ENCODE measurements at places on chromosomes 6 and 20.
A peak's percentile ranks its signal among the peaks of the same experiment; 100 is the strongest.

DNA sequence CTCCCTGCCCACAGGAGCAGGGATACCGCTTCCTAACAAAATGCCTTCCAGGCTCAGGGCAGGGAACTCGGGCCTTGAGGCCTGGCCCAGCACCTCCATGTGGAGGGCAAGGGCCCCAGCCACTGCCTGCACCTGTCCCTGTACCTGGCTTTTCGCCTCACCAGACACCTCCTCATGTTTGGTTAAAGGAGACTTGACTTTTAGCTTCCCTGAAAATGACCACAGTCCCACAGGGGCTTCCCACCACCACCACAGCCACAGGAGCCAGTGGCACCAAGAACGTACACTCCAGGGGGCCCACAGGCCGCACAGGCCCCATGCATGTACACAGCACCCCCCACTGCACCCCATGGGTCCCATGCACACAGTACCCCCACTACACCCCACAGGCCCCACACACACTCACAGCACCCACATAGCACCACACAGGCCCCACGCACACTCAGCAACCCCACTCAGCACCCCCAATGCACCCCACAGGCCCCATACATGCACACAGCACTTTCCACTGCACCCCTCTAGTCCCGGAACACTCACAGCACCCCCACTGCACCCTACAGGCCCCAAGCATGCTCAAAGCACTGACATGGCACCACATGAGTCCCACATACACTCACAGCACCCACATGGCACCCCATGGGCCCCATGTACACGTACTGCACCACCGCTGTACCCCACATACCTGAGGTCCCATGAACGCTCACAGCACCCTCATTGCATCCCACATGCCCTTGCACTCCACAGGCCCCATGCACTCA lies 86.5 kb downstream of the GINS1 start:
- DNase-seq = no peak

- DNase-seq = no peak
Measured at GRCh38 chr6:32659856-32660595, 6.4 kb downstream of the HLA-DQB1 start.

DNA sequence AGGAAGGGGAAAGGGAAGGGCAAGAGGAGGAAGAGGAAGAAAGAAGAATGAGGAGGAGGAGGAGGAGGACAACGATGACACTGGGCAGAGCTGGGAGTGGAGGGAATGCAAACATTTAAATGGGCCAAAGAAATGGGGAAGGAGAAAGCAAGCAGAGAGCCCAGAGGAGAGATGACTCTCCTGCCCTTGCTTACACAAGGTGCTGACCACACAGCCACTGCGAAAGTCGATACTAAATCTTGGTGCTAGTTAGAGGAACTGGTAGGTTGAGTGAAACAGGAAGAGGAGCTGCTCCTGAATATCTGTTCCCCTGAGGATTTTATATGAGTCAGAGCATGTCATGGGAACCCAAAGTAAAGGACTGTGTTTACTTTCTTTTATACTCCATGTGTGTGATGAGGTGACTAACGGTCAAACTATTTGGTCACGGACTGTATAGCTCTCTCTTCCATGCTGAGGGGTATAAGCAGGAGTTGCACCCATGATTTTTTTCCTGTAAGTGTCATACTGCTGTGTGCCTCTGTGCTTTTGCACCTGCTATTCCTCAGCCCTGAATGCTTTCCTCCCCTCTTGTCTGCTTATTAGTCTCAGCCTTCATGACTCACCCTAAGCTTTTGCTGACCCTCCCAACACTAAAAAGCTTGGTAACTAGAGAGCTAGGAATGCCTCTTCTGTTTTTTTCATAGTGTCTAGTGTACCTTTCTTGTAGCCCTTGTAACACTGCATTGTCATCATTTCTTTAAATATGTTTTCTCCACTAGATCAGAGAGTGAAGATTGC lies 9.5 kb upstream of the PAQR8 start:
- no peak for DNase-seq

- DNase-seq = no peak
Measured at GRCh38 chr6:136751522-136751956, 40.7 kb downstream of the MAP3K5 start.

DNA sequence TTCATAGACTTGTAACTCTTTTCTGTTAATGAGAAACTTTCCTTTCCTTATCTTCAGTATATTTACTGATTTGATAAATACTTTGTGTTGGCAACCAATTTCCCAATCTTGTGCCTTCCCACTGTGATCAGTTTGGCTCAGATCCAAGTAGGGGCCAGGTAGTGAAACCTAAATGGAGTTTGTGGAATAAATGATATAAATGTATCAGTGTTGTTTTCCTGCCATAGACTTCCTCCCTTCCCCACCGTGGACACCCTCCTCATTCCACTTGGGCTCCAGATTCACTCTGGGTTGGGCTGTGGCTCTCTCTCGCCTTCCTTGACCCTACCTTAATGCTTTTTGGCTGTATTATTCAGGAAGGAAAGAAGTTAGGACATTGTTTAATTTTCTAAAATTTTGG lies 1.3 kb downstream of the ZKSCAN3 start:
- no peak for DNase-seq

- no peak for DNase-seq
Measured at GRCh38 chr20:44324343-44324742, 12.5 kb upstream of the R3HDML start.

- no peak for DNase-seq
Measured at GRCh38 chr6:170236131-170236836, 54.6 kb downstream of the DLL1 start.

- no peak for DNase-seq
Measured at GRCh38 chr20:10671221-10671918, 2.4 kb downstream of the JAG1 start.

DNA sequence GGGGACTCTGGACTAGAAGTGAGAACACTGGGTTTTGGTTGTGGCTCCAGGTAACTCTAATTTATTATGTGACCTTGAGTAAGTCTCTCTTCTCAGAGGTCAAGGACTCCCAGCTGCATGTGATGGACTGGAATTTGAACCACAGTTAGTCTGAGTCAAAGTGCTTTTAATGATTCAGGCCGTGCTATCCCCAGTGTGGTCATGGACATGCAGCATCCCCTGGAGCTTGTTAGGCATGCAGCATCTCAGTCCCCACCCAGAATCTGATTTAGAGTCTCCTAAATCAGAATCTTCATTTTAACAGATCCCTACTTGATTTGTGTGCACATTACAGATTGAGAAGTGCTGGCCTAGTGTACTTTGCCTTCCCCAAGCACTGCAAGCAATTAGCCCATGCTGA lies 74.2 kb downstream of the TOX2 start:
- DNase-seq = no peak

DNA sequence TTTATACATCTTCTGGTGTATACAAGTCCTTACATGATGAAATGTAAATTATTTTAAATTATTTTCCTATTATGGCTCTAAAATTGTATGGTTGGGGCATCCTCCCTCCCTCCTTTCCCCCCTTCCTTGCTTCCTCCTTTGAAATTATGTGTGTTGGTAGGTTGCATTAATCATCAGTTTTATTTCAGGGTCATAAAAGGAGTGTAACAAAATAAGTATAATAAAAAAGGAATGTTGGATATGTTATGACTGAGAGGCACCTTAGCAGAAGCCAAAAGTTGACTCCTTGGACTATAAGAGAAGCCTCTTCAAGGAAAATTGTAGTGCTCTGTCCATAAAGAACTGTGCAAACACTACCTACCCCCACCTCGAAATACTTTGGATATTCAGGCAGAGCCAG lies 46.6 kb upstream of the PTPRK start:
- no peak for DNase-seq

GRCh38 chr20:63119121-63119962 lies 96.6 kb downstream of the YTHDF1 start:
- no peak for DNase-seq

- DNase-seq = no peak
Measured at GRCh38 chr6:35330541-35331119, 11.7 kb upstream of the PPARD start.

DNA sequence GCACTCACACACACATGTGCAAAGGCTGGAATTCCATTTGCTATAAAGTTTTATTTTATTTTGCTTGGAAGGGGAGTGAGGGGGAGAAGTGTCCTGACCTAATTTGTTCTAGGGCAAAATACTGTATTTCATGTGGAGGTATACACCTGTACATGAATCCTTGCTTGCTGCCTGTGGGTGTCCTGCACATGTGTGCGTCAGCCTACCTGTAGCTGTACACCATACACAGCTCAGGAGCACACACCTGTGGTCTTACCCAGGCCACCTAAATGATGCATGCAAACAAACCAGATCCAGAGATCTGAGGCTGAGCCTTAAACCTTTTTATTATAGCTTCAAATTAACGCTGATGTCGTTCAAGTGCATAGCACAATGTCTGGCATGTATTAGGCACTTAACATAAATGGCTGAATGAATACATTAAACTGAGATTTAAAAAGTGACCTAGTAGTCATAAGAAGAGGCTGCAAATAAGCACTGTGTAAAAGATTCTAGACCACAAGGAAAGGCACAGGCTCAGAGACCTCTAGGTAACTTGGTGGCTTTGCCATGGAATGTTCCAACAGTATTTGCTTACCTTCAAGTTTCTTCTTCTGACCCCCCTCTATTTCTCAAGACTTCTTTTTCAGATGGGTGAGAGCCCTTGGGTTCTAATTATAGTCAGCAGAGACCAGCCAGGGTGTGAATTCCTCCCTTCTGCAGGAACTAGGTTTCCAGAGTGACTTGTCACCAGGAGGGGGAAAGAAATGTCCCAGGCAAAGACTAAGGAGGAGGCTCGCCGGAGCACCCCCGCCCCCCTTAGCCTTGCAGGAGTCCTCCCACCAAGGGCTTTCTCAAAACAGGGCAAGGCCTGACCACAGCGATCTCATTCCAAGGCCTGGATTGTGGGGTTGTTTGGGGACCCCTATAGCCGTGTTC lies 13.4 kb downstream of the FOXC1 start:
- no peak for DNase-seq

- no peak for DNase-seq
Measured at GRCh38 chr6:98124171-98124570, 710.2 kb upstream of the POU3F2 start.

GRCh38 chr6:89840538-89840937 lies 10.9 kb downstream of the CASP8AP2 start:
- no peak for DNase-seq

DNA sequence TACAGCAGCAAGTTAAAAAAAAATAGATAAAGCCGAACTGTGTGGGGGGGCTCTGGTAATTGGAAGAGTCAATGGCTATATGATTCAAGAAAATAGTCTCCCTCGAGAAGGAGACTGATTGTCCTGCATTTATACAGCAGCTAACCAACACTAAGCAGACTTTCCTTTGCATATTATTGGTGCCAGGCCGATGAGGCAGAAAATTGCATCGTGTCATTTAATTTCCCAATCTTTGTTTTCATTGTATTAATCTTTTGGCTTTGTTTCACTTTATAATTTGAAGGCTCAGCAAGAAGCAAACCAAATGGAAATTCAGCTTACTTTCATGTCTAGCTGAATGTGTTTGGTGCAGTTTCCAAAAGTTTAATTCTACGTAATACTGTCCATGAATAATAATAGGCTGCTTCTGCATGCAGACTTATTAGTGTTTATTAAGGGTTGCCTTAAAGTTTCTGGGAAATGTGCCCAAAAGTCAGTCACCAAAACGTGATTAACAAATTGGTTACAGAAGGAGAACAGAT lies 258.5 kb downstream of the HACE1 start:
- no peak for DNase-seq

- DNase-seq = no peak
Measured at GRCh38 chr6:169112483-169113320, 140.9 kb downstream of the THBS2 start.

GRCh38 chr6:45386501-45386900 lies 8.8 kb upstream of the SUPT3H start:
- no peak for DNase-seq

DNA sequence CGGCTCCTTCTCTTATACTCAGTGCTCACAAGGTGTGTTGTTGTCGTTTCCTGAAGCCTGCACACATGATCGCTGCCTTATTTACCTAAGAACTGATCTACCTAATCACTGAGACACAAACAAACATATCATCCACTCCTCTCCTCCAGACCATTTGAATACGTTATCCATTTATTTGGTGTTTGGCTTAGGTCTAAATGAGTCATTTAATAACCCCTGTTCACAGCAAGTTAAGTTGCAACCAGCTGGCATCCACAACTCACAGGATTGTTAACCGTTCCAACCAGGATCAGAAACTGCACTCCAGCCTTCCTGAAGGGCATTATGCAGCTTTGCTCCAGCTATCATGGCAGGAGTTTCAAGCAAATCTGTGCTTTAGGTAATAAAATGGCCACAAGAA lies 511.1 kb upstream of the MAP3K7 start:
- DNase-seq = no peak

DNA sequence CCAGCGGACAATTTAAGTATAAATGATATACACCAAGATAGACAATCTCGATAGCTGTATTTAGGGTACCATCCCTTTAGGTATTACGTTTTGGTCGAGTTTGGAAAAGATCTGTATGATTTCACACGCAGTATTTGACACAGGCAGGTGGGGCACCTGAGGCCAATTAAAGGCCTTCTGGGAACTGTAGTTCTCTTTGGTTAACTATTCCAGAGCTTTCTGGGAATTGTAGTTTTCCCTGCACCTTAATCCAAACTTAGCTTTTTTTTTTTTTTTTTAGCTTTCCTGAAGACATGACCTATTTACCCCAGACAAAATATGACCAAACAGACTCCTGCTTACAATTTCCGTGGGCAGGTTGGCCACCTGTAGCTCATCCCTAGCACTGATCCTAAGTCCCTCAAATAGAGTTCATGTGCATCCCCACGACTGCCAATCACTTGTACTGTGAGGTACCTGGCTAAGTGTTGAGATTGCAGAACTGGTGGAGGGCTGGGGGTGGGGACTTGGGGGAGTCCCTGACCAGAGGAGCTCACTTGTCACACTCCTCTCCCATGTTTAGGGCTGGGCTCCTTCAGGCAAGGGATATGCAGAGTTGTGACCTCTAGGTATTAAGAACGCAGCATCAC lies 999 bp upstream of the EHMT2 start:
- no peak for DNase-seq

GRCh38 chr20:51372176-51372803 lies 170.2 kb downstream of the NFATC2 start:
- DNase-seq = peak; percentile 20

DNA sequence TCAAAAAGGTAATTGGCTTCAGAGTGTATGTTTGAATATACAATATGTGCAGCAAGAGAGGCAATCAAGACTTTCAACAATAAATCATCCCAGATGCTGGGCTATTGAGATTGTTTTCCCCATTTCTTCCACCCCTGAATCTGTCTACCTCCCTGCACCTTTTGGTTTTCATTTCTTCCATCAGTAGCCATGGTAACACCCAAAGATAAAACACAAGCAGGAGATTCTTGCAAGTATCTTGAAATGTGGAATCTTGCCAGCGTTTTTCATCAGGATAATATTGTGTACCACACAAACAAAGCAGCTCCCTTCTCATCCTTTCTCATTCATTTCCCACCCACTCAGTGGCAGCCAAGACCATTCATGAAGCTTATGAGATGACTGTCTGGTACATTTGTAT lies 73.0 kb upstream of the NRSN1 start:
- no peak for DNase-seq

- DNase-seq = no peak
Measured at GRCh38 chr6:110037726-110038295, 59.7 kb downstream of the GPR6 start.

Data from activated CD8-positive, alpha-beta memory T cell treated with anti-CD3 and anti-CD28 coated beads for 48 hours (primary cell).